ENCODE measurements at places on chromosomes 4 and X. TPM values are rescaled to one million over a fixed set of nuclear protein-coding genes. Genes with fewer than 3 reads are reported as not detected.

- no peak for DNase-seq
Measured at GRCh38 chrX:14936561-14936960, 63.3 kb downstream of the MOSPD2 start.

- DNase-seq = no peak
Measured at GRCh38 chr4:79466621-79467020, 58.6 kb upstream of the GK2 start.

- DNase-seq = no peak
Measured at GRCh38 chr4:1230971-1231636, 17.8 kb downstream of the CTBP1 start.

DNA sequence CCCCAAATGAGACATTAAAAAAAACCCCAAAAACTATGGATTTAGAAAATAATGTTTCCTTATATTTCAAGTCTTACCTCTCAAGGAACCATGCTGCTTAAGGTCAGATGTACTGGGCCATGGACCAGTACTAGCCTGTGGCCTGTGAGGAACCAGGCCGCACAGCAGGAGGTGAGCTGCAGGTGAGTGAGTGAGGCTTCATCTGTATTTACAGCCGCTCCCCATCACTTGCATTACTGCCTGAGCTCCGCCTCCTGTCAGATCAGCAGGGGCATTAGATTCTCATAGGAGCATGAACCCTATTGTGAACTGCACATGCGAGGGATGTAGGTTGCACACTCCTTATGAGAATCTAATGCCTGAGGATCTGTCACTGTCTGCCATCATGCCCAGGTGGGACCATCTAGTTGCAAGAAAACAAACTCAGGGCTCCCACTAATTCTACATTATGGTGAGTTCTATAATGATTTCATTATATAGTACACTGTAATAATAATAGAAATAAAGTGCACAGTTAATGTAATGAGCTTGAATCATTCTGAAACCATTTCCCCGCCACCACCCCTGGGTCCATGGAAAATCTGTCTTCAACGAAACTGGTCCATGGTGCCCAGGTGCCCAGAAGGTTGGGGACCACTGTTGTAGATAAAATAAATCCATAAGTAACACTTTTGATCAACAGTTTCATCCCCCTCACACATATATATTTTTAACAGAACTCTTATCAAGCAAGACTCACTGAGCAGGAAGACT, 105.3 kb upstream of the CBR4 start:
- no peak for DNase-seq

- DNase-seq = no peak
Measured at GRCh38 chrX:40617566-40617965, 5.7 kb upstream of the MPC1L start.

GRCh38 chr4:36601864-36602495, 320.6 kb downstream of the DTHD1 start:
- DNase-seq = no peak

DNA sequence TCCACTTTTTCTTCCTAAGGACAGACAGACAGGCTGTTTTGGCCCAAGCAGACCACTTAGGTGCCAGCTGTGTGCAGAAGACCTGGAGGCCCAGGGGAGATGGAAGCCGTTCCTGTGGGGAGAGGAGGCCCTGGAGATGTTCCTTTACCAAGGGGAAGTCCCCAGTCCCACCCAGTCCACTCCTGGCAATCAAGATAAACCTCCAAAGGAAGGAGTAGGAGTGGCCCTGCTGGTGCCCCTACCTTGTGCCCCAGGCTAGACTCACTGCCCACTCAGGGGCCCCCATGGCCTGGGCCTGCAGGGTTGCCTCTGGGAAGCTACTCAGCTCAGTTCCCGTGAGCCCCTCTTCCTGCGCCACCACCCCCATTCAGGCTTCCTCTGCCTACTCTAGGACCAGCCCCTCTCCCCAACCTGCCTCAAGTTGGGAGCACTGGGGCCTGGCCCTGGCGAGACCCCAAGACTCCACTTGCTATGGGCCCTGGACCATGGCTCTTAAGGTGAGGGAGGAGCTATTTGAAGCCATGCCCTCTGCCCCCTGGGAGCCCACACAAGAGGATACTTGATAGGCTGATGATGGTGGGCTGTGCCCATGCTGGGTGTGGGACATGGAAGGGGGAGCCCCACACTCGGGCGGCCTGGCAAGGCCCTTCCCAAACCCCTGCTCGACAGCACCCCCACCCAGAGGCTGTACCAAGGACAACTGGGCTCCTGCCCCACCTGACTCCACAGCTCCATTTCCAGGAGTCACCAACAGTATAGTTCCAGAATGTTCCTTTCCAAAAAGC, 24.8 kb upstream of the RNF4 start:
- DNase-seq = no peak

GRCh38 chr4:85815796-85816459, 341.0 kb downstream of the ARHGAP24 start:
- no peak for DNase-seq

The TMEM144 gene
- total RNA-seq = 17.7 TPM

The ADH1A gene
- not detected for total RNA-seq

The HSFX2 gene
- total RNA-seq = 1.2 TPM

The DGKK gene
- not detected for total RNA-seq
